SK-N-DZ (cell line): ENCODE measurements at places on chromosomes 7 and 10.

DNA sequence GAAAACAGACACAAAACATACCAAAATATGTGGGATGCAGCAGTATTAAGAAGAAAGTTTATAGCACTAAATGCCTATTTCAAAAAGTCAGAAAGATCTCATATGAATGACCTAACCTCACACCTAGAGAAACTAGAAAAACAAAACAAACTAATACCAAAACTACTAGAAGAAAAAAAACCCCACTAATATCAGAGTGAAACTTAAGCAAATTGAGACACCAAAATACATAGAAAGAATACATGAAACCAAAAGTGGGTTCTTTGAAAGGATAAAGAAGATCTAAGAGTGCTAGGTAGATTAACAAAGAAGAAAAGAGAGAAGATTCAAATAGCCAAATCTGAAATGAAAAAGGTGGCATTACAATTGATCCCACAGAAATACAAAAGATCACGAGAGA lies 494.1 kb downstream of the SH2D4B start:
- DNase-seq = no peak

DNA sequence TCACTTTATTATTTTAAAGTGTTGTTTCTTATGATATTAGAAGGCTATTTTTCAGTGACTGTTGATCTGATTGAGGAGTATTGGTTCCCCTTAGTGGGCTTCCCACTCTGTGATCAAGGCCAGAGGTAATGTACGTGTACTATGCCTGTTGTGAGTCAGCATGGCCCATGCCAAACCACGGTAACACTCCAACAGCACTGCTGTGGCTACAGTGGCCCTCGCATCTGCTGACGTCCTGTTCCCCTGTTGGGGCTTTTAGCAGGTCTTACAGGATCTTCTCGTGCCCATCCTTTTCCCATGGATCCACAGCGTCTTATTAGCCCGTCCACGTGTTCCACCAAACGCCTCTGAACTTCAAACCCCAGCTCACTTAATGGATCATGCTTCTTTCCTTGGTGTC lies 964.6 kb upstream of the CELF2 start:
- no peak for DNase-seq

GRCh38 chr10:488933-489215 lies 200.6 kb downstream of the DIP2C start:
- no peak for DNase-seq

DNA sequence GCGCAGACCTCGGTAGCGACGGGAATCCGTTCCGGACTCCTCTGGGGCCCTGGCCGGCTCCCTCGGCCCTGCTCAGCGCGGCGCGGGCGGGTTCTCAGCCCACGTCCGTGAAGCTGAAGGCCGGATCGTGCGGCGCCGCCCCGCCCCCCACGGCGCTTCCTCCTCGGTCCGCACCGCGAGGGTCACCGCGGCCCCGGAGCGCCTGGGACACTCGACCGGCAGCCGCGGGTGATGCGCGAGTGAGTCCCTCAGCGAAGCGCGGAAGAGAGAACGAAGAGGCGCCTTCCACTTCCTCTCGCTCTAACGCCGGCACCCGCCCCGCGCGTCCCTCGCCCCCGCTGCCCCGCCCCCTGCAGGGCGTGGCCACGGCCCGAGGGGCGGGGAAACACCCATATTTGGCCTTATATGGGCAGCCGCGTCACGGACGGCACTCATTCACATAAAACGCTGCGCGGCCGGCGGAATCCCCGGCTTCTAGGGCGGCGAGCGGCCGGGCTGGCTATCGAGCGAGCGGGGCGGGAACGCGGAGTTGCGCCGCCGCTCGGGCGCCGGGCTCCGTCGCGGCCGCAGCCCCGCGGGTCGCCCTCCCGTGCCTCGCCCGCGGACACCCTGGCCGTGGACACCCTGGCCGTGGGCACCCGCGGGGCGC lies at the start of gene DUSP5:
TSS of gene DUSP5 (plus strand) at position 470 of the 649 bp plus-strand sequence. CDS start 215 bp downstream, outside the sequence.
- peak; percentile 92 for DNase-seq

GRCh38 chr7:133662830-133663229 lies 410.0 kb downstream of the EXOC4 start:
- no peak for DNase-seq

DNA sequence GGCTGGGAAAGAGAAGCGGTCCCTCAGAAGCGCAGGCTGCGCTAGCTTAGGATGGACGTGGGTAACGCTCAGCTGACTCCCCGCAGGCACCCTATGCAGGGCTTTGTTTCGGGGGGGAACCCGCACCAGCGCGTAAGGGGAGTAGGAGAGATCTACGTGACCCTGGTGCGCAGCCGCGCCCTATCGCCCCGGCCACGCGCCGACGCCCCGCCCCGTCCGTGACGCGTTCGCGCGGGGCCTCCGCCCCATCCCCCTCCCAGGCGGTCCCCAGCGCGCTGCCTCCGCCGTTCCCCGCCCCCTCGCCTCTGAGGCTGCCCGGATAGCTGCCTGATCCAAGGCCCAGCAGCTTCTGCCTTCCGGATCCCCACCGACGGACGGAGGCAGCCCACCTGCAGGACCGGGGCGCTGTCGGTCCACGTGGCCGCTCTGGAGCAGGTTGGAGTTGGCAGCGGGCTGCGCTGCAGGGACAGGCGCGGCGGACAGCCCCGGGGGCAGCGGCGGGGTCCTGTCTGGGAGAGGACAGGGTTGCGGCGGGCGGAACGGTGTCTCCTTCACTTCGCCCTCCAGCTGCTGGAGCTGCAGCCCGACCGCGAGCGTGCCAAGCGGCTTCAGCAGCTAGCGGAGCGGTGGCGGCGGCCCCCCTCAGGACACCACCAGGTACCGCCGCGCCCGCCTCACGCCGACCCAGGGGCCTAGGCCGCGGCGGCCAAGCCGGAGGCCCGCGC lies at the start of gene VDAC2:
TSS of gene VDAC2 (plus strand) at position 515 of the 725 bp plus-strand sequence. CDS start 363 bp downstream, outside the sequence.
- DNase-seq = peak; percentile 89

DNA sequence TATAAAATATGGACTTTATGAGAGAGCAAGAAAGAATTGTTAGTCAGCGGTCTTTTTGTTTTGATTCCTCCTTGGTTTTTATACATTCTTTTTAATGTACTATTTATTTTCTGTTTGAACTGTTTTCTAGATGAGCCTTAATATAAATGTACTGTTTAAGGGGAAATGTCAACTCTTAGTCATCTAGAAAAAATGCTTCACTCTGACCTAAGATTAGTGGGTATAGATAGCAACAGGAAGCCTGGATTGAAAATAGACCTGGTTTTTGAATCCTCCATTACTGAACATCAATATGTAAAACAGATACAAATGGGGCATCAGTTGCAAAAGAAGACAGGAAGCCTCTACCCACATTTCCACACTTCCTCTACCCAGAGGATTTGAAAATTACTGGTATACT lies 87.8 kb downstream of the CHRM2 start:
- no peak for DNase-seq

DNA sequence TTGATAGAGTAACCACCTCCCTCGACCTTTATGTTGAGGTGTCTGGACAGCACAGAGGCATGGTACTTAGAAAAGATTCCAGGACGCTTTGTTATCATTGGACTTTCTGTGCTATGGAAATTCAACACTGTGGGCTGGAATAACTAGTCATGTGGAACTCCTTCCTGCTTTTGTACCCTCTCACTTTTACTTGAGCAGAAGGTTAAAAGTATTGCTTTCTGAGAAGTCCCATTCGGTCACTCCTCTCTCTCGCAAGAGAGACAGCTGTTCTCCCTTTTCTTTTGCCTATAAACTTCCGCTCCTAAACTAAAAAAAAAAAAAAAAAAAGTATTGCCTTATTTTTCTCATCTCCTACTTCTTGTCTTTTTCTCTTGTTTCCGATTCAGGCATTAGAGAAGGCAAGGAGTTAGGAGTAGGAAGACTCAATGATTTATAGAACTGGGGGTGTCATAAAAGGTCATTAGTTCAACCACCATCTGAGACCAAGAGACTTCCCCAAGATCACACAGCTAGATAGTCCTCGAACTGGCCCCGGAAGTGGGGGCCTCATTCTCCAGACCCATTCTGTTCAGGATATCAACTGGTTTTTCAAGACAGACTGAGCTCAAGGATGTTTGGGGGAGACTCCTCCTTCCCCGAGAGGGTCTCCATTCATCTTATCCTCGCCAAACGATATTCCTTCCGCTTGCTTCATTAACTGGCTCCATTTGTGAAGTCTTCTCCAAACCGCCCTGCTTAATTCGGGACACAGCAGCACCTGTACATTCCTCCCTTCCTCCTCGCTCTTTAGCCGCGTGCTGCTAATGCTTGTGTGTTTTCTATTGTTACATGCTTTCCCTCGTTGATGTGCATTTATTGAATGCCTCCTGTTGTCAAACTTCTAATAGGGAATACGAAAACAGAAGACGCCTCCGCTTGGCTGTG lies 995 bp upstream of the INPP5F start:
- no peak for DNase-seq

- no peak for DNase-seq
Observed at GRCh38 chr7:105017657-105018365, 3.8 kb downstream of the KMT2E start.

- no peak for DNase-seq
Observed at GRCh38 chr7:80705130-80705781, 66.8 kb downstream of the CD36 start.

- no peak for DNase-seq
Observed at GRCh38 chr7:143419880-143420279, 11.2 kb upstream of the EPHA1 start.

GRCh38 chr7:138238734-138239659 lies 162.7 kb downstream of the AKR1D1 start:
- no peak for DNase-seq

- DNase-seq = no peak
Observed at GRCh38 chr7:104929921-104930320, 84.1 kb upstream of the KMT2E start.

DNA sequence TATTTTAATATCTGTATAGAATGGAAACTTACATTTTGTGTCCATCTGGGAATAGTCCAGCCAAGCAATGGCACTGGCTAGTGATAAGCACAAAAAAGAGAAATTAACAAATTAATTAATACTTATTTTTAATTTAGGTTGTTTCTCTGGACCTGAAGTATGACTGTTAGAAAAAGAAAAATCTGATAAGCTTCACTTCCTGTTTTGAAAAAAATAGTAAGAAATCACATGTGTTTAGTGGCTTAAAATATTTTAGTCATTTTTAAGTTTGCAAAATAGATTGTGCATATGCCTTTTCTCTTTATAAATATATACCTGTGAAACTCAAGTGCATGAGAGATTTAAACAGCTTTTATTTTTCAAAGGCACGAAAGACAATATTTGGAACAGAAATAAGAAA lies 50.1 kb upstream of the CREB5 start:
- DNase-seq = no peak

- DNase-seq = no peak
Observed at GRCh38 chr7:15470825-15471668, 90.8 kb downstream of the AGMO start.

DNA sequence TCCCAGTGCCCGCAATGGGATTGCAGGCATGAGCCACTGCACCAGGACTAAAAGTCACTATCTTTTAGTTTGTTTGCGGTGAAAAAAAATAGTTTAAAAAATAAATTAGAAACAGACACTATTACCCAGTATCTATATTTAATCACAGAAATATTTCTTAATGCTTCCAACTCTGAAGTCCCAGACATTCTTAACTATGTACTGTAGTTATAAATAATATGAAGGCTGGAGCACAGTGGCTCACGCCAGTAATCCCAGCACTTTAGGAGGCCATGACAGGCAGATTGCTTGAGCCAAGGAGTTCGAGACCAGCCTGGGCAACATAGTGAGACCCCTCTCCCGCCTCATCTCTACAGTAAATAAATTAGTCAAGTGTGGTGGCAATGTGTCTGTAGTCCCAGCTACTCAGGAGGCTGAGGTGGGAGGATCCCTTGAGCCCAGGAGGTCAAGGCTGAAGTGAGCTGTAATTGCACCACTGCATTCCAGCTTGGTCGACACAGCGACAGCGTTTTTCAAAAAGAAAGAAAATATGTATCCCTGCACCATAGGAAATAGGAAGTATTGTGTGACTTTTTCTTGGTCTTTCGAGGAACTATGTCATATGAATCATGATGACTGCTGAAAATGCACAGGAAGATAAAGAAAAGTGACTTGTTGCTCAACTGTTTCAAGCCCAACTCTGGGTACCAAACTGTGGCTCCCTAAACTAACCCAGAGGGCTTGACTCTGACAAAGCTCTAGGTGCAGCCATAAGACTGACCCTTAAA lies 74.9 kb upstream of the STEAP1B start:
- DNase-seq = no peak

- DNase-seq = no peak
Observed at GRCh38 chr10:69146759-69147158, 22.8 kb downstream of the VPS26A start.

- DNase-seq = no peak
Observed at GRCh38 chr10:71205468-71205867, 6.9 kb upstream of the UNC5B start.

DNA sequence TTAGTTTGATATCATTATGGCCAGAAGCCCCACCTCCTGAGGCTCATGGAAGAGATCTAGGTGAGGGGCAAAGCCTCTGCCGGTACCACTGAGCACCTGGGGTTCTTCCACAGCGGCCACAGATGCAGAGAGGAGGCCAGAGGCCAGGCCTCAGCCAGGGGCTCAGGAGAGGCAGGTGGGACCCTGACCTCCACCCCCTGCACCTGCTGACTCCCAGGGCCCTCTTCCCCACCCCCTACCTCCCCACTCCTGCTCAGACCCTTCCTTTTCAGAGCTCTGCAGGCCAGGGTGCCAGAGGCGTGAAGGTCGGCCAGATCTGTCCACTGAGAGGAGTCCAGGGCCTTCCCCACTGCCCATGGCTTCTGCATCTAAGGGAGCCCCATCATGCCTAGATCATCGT lies 178.7 kb upstream of the PPP2R2D start:
- DNase-seq = no peak

DNA sequence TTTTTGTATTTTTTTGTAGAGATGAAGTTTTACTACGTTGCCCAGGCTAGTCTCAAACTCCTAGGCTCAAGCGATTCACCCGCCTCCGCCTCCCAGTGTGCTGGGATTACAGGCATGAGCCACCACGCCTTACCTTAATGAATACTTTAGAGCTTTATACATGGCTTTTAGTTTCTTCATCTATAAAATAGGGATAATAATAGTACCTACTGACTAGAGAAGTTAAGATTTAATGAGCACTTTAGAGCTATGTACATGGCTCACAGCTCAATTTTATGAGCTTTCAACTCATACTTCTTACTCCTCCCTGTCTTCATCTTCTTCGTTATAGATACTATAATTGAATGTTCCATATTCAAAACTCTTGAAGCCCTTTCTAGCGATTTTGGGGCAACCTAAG lies 229.7 kb upstream of the KAT6B start:
- DNase-seq = no peak

GRCh38 chr10:43648398-43649184 lies at the start of gene ZNF32:
ZNF32 (minus strand) TSS chr10:43648881; CDS start chr10:43646133, 2,748 bp downstream.
- peak; percentile 89 for DNase-seq

DNA sequence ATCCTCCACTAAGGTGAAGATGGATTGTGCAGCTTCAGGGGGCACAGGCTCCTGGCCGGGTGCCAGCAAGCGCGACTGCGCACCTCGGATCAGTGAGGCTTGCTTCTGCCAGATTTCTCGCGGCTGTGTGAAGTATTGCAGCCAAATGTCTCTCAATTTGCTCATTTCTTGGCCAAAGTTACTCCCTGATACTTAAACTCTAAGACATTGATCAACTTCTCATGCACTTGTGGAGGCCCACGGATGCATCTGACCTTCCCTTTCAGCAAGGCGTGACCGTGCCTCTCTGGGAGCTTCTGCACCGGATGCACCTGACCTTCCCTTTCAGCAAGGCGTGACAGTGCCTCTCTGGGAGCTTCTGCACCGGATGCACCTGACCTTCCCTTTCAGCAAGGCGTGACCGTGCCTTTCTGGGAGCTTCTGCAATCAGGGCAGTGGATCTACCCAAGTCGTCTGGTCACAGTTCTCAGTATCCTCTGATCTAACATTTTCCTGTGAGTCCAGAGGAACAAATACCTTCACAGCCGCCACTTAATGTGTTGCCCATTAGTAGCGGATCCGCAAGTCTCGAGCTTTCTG lies 248.3 kb downstream of the ADARB2 start:
- no peak for DNase-seq
